ENCODE measurements at places on chromosomes 3 and 15.
A peak's percentile ranks its signal among the peaks of the same experiment; 100 is the strongest.

- DNase-seq: no peak
- peaks cover 25% of the 10 kb centered on the region for H3K4me1 ChIP-seq
- H3K27me3 ChIP-seq: no peaks in the 10 kb centered on the region
- no peak overlapping the region for H3K27ac ChIP-seq
- H3K4me3 ChIP-seq: no peak overlapping the region
These were observed 93.8 kb downstream of the FHIT start for GRCh38 chr3:61157414-61157813.

- no peaks in the 10 kb centered on the region for H3K4me1 ChIP-seq
- no peak for DNase-seq
- no peak overlapping the region for H3K27ac ChIP-seq
- no peaks in the 10 kb centered on the region for H3K27me3 ChIP-seq
- H3K36me3 ChIP-seq: no peaks in the 10 kb centered on the region
These were observed 343.9 kb downstream of the GRM7 start for GRCh38 chr3:7204848-7205156.

- no peaks in the 10 kb centered on the region for H3K36me3 ChIP-seq
- H3K27ac ChIP-seq: no peak overlapping the region
- no peak for DNase-seq
- no peaks in the 10 kb centered on the region for H3K4me1 ChIP-seq
- no peak overlapping the region for H3K4me3 ChIP-seq
These were observed 713 bp upstream of the MUC13 start for GRCh38 chr3:124935264-124935663.

DNA sequence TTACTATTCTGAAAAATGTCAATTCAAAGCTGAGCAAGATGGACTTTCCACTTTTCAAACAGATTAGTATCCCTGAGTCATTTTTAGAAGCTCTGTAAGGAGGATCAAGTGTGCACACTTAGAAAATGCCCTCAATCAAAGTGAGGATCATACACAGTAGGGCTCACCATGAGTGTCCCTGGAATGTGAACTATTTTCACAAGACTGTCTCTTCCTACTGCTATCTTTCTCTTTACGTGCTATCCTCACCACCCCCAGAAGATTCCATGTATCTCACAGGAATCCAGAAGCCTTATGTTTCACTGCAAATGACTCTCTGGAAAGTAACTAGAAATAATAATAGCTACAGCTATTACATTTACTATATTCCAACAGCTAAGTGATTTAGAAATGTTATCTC lies 349.9 kb upstream of the TGFBR2 start:
- H3K4me3 ChIP-seq: no peak overlapping the region
- DNase-seq: no peak
- H3K27me3 ChIP-seq: no peaks in the 10 kb centered on the region
- H3K27ac ChIP-seq: no peak overlapping the region
- H3K36me3 ChIP-seq: no peaks in the 10 kb centered on the region
- H3K4me1 ChIP-seq: no peaks in the 10 kb centered on the region

DNA sequence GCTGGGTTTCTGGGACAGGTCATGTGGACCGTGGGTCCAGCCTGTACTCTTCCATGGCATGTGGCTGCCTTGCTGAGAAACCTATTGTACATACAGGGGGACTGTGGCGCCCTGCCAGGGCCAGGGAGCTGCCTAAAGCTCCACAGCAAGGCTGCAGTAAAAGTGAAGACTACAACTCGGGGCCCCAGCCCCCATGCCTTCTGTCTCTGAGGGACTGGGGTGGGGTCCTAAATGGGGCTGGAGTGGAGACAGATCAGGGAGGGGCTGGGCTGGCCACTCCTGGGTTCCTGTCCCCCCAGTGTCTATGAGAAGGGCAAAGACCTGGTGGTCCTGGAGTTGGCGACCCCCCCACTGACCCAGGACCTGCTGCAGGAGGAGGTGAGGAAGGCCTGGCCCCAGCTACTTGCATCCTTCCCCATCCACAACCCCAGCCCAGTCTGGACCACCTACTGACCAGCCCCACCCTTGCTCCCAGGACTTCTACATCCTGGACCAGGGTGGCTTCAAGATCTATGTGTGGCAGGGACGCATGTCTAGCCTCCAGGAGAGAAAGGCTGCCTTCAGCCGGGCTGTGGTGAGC lies 7.3 kb downstream of the VILL start:
- no peak overlapping the region for H3K4me3 ChIP-seq
- no peaks in the 10 kb centered on the region for H3K27me3 ChIP-seq
- no peak for DNase-seq
- peak overlapping the region; percentile 95 for H3K27ac ChIP-seq

DNA sequence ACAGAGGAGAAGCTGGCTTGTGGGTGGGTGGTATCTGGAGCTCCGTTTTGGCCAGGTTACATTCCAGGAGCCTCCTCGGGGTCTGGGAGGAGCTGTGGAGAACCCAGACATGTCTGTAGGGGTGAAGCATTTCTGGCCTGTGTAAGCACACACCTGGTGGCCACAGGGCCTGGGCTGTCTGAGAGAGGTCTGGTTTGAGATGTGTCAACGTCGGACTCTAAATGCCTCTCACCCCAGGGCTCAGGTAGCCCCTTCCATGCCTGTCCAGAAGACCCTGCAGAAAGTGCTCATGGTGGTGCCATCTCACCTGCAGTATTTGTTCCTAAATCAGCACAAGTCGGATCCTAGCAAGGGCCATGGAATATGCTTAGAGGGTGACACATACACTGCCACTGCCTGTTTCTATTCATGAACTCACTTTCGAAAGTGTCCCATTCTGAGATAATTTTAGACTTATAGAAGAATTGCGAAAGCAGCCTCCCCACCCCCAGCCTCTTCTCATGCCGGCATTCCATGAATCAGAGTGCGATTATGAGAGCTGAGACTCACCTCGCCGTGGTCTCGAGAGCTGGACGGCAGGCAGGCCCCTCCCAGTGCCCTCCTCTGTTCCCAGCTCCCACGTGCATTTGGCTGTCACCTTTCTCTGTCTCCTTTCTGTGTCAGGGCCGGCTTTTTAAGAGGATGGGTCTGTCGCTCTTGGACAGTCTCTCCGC lies 63.7 kb downstream of the KLF15 start:
- H3K36me3 ChIP-seq: no peaks in the 10 kb centered on the region
- H3K4me3 ChIP-seq: no peak overlapping the region
- DNase-seq: peak; percentile 15
- peak overlapping the region; percentile 12 for H3K27ac ChIP-seq

DNA sequence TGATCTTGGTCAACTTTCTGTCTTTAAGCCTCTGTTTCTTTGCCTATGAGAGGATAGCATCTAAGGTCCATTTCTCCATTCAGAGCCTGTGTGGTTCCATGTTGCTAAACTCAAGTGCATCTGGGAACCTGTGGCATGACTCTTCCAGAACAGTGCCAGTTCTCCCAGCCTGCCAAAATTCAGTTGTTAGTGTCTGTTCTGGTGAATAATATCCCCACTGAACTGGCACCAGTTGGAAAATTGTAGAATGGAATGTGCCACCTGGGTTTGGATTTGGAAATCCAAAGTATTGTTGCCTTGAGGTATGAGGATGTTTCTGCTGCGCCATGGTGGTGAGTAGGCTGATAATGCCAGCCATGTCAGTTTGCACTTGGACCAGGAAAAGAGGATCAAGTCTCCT lies 31.3 kb downstream of the TIMP4 start:
- H3K4me3 ChIP-seq: no peak overlapping the region
- H3K27me3 ChIP-seq: no peaks in the 10 kb centered on the region
- DNase-seq: no peak

GRCh38 chr3:186133980-186134379 lies 25.1 kb upstream of the ETV5 start:
- no peak for DNase-seq
- H3K4me1 ChIP-seq: no peaks in the 10 kb centered on the region
- no peaks in the 10 kb centered on the region for H3K27me3 ChIP-seq

- no peak overlapping the region for H3K27ac ChIP-seq
- no peaks in the 10 kb centered on the region for H3K27me3 ChIP-seq
These were observed 27.9 kb upstream of the PRTG start for GRCh38 chr15:55770806-55771205.
